ENCODE measurements at places on chromosomes 3 and 15.
A peak's percentile ranks its signal among the peaks of the same experiment; 100 is the strongest.

- DNase-seq = no peak
- H3K4me3 ChIP-seq = no peak overlapping the region
- no peaks in the 10 kb centered on the region for H3K27me3 ChIP-seq
- no peaks in the 10 kb centered on the region for H3K36me3 ChIP-seq
- H3K4me1 ChIP-seq = no peaks in the 10 kb centered on the region
- H3K27ac ChIP-seq = no peak overlapping the region
Measured at GRCh38 chr15:38477637-38478036, 23.7 kb downstream of the FAM98B start.

DNA sequence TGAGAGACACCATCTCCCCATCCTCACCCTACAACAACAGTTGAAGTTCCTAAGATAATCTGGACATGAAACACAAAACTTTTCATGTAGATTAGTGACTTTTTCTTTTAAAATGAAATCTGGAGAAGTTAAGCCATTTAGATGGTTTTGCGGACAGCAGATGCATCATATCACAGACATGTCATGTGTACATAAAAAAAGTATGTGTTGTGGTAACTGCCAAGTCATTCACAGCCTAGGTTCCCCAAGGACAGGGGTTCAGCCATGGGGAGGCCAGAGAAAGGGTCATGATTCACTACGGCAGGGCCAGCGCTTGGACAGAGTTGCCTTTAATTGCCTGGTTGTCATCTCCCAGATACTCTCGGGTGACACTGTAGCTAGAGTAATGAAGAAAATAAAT is 163.2 kb downstream of the PDZRN3 start:
- no peak overlapping the region for H3K27ac ChIP-seq
- H3K4me3 ChIP-seq = no peak overlapping the region
- no peaks in the 10 kb centered on the region for H3K27me3 ChIP-seq
- H3K4me1 ChIP-seq = no peaks in the 10 kb centered on the region
- no peak for DNase-seq
- H3K36me3 ChIP-seq = no peaks in the 10 kb centered on the region

- no peak overlapping the region for H3K27ac ChIP-seq
- no peaks in the 10 kb centered on the region for H3K36me3 ChIP-seq
- no peaks in the 10 kb centered on the region for H3K27me3 ChIP-seq
- no peak for DNase-seq
- no peak overlapping the region for H3K4me3 ChIP-seq
- no peaks in the 10 kb centered on the region for H3K4me1 ChIP-seq
Measured at GRCh38 chr3:15367059-15367458, 34.7 kb upstream of the SH3BP5 start.

- no peak overlapping the region for H3K4me3 ChIP-seq
- no peak for DNase-seq
- H3K27me3 ChIP-seq = no peaks in the 10 kb centered on the region
- no peaks in the 10 kb centered on the region for H3K36me3 ChIP-seq
- H3K27ac ChIP-seq = no peak overlapping the region
Measured at GRCh38 chr3:100125161-100125938, 11.0 kb upstream of the FILIP1L start.

GRCh38 chr3:46725621-46726314 is 8.1 kb upstream of the PRSS50 start:
- H3K4me3 ChIP-seq = no peak overlapping the region
- no peaks in the 10 kb centered on the region for H3K36me3 ChIP-seq
- H3K27me3 ChIP-seq = no peaks in the 10 kb centered on the region

- no peak overlapping the region for H3K27ac ChIP-seq
- H3K36me3 ChIP-seq = no peaks in the 10 kb centered on the region
- DNase-seq = no peak
- no peak overlapping the region for H3K4me3 ChIP-seq
Measured at GRCh38 chr3:161969867-161970266, 473.3 kb downstream of the OTOL1 start.

DNA sequence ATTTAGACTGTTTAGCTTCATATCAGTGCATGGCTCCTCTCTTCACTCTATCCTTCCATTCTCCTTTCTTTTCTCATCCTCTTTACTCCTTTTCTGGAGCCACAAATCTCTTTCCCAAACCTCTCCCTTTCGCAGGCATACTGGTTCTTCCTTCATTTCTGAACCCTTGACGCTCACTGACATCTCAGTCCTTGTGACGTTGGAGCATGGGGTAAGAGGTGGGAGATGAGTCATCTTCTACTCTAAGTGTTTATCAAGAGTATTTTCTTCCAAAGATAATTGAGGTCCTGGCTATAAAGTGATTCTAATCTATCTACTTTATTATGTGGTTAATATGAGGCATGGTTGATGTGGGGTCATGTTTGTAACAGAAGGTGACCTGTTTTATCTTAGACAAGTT is 414.2 kb downstream of the AGBL1 start:
- H3K4me3 ChIP-seq = no peak overlapping the region
- H3K4me1 ChIP-seq = no peaks in the 10 kb centered on the region
- DNase-seq = no peak

DNA sequence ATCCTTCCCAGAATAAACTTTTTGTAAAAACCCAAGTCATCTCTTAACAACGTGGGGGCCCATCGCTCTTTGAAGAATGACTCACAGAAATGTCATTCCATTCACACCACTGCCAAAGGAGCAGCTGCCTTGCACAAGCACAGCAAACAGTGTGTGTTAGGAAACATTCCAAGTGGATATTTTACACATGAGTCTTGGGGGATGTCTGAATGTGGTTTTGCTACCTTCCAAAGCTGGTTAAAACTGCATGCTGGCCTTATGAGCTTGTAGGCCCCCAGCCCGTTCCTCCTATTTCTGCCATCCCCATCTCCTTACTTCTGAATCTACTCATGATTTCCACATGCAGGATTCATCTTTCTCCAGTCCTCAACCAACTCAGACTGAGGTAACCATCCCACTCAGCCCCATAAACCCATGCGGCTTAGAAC is 130.8 kb downstream of the CPNE4 start:
- H3K4me3 ChIP-seq = no peak overlapping the region
- no peak overlapping the region for H3K27ac ChIP-seq
- H3K27me3 ChIP-seq = no peaks in the 10 kb centered on the region
- H3K36me3 ChIP-seq = no peaks in the 10 kb centered on the region
- no peaks in the 10 kb centered on the region for H3K4me1 ChIP-seq

DNA sequence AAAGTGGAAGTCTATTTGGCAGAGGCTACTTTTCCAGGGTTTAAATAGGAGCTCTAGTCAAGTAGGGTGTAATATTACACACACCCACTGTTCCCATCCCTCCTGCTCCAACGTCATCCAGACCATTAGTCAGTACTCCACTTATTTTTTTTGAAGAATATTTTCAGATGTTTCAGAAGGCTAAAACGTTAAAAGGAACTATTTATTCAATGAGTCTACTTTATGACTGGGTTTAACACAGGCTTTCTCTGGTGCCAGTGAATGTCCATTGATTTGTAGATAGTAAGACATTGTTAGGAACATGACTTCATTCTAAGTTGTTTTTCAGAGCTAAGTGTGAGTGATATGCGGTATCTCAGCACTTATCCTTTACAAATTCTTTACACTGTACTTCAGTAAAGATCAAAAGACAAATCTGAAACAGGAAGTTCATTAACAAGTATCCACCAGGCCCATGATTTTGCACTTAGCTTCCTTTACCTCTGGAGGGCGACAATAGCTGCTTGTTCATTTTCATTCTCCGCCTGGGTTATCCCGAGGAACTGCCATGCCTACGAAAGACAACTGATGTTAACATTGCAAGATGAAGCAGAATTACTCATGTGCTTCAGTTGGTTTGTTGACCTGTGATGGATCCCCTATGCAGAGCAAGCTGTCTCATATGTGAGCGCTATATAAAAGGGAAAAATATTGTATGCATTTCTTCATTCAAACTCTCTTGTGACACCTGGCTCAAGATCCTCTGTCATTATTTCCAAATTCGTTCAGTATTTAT is 158.7 kb downstream of the USP13 start:
- H3K27ac ChIP-seq = no peak overlapping the region
- no peaks in the 10 kb centered on the region for H3K4me1 ChIP-seq
- DNase-seq = peak; percentile 25
- H3K27me3 ChIP-seq = no peaks in the 10 kb centered on the region
- H3K36me3 ChIP-seq = no peaks in the 10 kb centered on the region

DNA sequence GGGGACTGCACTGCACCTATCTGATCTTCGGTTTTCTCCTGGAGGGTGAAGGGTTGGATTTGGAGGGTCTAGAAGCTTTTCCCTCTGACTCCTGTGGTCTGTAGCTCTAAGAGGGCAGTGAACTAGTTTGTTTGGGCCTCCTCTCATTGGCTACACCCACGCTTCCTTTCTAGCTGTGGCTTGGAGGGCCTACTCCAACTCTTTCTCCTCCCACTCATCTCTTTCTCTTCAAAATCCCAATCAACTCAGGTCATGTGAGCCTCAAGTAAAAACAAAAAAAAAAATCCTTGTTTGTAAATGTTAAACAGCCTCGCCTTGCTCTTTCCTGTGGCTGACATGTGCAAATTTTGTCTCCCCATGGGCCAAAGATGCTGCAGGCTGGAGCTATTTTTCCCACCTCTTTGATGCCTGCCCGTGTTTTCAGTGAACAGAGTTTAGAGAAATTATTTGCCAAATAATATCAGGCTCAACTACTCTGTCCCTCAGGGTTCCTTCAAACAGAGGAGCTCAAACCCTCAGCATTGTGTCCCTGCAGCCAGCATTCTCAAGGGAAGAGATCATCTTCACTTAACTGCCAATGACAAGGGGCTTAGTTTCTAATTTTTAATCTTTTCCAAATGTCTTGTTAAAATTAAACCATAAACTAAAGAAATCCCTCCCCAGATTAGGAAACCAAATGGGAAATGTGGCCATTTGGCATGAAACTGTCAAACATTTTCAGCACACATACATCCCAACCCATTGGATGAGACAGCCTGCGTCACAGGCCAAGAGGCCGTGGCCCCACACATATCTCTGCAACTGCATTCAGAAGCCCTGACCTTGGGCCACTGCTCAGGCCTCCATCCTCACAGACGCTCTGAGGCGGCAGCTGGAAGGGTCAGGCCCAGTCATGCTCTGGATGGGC is 114.8 kb upstream of the THBS1 start:
- H3K4me3 ChIP-seq = no peak overlapping the region
- no peak for DNase-seq
- H3K4me1 ChIP-seq = no peaks in the 10 kb centered on the region
- H3K36me3 ChIP-seq = no peaks in the 10 kb centered on the region
- no peaks in the 10 kb centered on the region for H3K27me3 ChIP-seq
- no peak overlapping the region for H3K27ac ChIP-seq

DNA sequence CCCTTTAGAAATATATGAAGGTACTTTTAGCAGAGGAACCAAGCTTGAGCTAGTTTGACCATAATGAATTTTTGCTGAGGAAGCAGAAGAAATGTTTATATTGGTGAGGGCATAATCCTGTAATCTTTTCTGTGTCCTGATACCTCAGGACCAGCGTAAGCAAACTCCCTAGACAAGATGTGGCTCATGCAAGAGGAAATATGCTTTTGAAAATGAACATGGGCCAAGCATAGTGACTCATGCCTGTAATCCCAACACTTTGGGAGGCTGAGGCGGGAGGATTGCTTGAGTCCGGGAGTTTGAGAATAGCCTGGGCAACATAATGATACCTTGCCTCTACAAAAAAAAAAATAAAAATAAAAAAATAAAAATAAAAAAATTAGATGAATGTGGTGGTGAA is 78.5 kb downstream of the PPARG start:
- no peaks in the 10 kb centered on the region for H3K27me3 ChIP-seq
- H3K4me1 ChIP-seq = no peaks in the 10 kb centered on the region
- DNase-seq = no peak
- H3K36me3 ChIP-seq = no peaks in the 10 kb centered on the region
- no peak overlapping the region for H3K4me3 ChIP-seq
- H3K27ac ChIP-seq = no peak overlapping the region

GRCh38 chr15:25514522-25514921 is 75.7 kb upstream of the UBE3A start:
- no peaks in the 10 kb centered on the region for H3K4me1 ChIP-seq
- no peaks in the 10 kb centered on the region for H3K27me3 ChIP-seq

DNA sequence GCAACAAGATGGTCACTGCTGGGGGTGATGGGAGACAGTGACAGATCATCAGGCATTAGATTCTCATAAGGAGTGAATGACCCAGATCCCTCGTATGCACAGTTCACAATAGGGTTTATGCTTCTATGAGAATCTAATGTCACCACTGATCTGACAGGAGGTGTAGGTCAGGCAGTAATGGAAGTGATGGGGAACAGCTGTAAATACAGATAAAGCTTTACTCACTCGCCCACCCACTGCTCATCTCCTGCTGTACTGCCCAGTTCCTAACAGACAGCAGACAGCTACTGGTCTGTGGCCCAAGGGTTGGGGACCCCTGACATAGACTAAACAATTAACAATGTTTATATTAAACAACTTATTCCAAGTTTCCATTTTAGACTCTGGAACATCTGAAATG is 25.4 kb downstream of the IFT80 start:
- H3K4me3 ChIP-seq = no peak overlapping the region
- H3K4me1 ChIP-seq = no peaks in the 10 kb centered on the region
- no peak for DNase-seq
- no peaks in the 10 kb centered on the region for H3K27me3 ChIP-seq
- no peaks in the 10 kb centered on the region for H3K36me3 ChIP-seq
- no peak overlapping the region for H3K27ac ChIP-seq

GRCh38 chr15:78037328-78037727 is 40.2 kb downstream of the TBC1D2B start:
- H3K4me3 ChIP-seq = no peak overlapping the region
- peaks cover 20% of the 10 kb centered on the region for H3K4me1 ChIP-seq
- no peaks in the 10 kb centered on the region for H3K27me3 ChIP-seq
- DNase-seq = no peak
- H3K27ac ChIP-seq = no peak overlapping the region

DNA sequence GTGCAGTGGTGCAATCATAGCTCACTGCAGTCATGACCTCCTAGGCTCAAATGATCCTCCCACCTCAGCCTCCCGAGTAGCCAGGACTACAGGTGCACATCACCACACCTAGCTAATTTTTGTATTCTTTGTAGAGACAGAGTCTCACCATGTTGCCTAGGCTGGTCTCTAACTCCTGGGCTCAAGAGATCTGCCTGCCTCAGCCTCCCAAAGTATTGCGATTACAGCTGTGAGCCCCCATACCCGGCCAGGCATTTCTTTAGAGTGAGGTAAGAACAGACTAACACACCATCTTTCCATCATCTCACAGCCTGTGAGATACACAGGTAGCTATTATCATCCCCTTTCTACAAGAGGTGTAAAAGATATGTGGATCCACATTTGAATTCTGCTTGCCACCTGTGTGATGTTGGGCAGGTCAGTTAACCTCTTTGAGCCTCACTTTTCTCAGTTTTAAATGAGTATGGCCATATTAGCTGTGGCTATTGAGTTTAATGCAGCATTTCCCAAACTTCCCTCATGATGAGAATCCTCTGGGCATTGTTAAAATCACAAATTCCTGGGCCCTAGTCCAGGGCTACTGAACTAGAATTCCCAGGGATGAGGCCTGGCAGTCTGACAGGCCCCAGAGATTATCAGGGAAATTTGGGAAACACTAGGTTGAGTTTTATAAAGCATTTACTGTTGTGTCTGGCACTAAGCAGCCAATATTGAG is 46.0 kb downstream of the ANP32A start:
- DNase-seq = no peak
- no peak overlapping the region for H3K27ac ChIP-seq
- no peaks in the 10 kb centered on the region for H3K27me3 ChIP-seq
- no peaks in the 10 kb centered on the region for H3K36me3 ChIP-seq
- no peaks in the 10 kb centered on the region for H3K4me1 ChIP-seq
- no peak overlapping the region for H3K4me3 ChIP-seq

- H3K4me3 ChIP-seq = no peak overlapping the region
- peak; percentile 42 for DNase-seq
Measured at GRCh38 chr15:98614681-98615080, 33.7 kb upstream of the IGF1R start.
